IPS-NIHi11 (cell line): ENCODE measurements at places on chromosomes 12 and 14.

GRCh38 chr14:65229748-65230728, 127.7 kb upstream of the MAX start:
- peak; percentile 62 for DNase-seq

- DNase-seq = peak; percentile 86
Measured at GRCh38 chr14:23351681-23352505, 794 bp downstream of the SLC22A17 start.

GRCh38 chr14:20624495-20625070, 16.9 kb downstream of the OR6S1 start:
- DNase-seq = peak; percentile 58

- no peak for DNase-seq
Measured at GRCh38 chr12:28177461-28177860, 12.8 kb upstream of the CCDC91 start.

- no peak for DNase-seq
Measured at GRCh38 chr12:80860206-80860605, 77.5 kb downstream of the LIN7A start.

DNA sequence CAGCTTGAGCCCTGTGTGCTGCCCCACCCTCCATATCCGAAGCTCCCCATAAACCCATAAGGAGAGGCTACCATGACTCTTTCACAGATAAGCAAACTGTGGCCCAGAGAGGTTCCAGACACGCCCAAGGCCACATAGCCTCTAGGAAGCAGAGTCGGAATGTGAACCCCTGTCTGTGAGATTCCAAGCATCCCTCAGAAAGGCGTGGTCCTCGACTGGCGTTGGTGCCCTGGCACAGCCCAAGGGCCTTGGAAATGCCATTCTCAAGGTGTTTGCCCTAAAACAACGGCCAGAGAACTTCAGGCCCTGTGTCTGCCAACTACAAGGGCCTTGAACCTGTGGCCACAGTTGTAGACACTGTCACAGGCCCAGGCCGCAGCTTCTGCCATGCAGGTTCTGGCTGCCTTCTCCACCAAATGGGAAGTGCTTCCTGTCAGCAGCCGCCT, 8.5 kb upstream of the DIO3 start:
- DNase-seq = no peak
